Urothelium cell line (cell line): ENCODE measurements at places on chromosomes 2 and 18.

GRCh38 chr2:100390001-100390940 is 27.2 kb downstream of the CHST10 start:
- DNase-seq = no peak

- DNase-seq = peak; percentile 81
Observed at GRCh38 chr2:216774620-216775019, 79.3 kb upstream of the IGFBP5 start.

DNA sequence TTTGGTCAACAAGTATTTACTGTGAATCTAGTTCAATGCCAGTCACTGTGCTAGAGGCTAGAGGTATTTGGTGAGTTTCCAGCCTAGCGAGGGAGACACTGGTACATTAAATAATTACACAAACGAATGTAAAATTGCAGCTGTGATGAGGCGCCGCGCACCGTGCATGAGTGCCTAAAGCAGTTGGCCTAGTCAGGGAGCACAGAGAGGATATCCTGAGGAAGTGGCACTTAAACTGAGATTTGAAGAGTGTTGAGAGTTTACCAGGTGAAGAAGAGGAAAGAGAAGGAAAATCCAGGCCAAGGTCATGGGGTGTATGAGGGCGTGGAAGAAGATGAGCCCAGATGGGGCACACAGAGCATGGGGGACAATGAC is 157.6 kb upstream of the NDUFV2 start:
- DNase-seq = no peak

DNA sequence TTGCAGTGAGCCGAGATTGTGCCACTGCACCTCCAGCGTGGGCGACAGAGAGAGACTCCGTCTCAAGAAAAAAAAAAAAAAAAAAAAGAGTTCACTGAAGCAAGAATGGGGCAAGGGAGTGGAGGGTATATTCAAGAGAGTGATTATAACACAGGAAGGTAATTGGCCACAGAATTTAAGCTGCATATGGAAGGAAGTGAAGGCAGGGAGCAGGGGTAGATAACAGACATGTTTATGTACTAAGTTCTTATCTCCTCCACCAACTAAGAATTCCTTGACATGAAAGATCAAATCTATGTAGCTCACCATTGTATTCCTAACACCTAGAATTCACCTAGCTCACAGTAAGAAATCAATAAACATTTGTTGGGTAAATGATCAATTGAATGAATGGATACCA is 37.3 kb downstream of the GKN2 start:
- DNase-seq = no peak

DNA sequence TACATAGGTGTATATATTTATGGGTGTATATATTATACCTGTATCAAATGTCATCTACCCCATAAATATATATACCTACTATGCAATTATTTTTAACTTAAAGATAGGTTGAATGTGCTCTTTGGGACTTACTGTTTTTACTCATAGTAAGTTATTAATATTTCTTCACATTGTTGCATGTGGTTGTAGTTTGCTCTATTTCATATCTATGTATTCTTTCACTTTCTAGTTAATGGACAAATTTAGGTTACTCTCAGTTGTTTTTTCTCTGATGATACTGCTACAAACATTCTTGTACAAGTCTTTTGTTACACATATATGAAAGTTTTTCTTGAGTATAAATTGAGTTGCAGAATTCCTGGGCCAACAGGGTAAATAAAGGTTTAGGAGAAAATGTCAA is 601.8 kb upstream of the ID2 start:
- no peak for DNase-seq

DNA sequence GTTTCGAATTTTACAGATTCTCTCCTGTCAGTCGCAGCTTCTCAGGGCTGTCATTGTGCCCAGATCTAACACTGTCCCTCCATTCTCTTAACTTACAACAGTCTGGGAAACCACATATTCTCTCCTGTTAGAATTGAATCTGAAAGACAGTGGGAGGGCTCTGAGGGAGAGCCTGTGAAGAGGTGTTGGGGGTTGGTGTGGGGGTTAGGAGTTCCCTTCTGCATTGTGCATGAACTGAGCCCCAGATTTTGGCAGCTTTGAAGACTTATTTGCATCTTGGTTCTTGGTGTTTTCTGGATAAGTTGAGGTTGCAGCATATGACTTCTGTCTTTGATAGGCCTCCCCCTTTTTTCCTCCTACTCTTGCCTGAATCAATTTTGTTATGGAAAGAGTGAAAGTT is 64.1 kb downstream of the TANC1 start:
- DNase-seq = no peak

- DNase-seq = no peak
Observed at GRCh38 chr18:55161916-55162315, 202.7 kb upstream of the CCDC68 start.

GRCh38 chr2:69306393-69306821 is 80.6 kb downstream of the GFPT1 start:
- DNase-seq = peak; percentile 46

- peak; percentile 83 for DNase-seq
Observed at GRCh38 chr2:118913803-118914645, 28.0 kb upstream of the MARCO start.
